Fibroblast of skin of abdomen (primary cell): ENCODE measurements at places on chromosomes 3 and 15.
A peak's percentile ranks its signal among the peaks of the same experiment; 100 is the strongest.

DNA sequence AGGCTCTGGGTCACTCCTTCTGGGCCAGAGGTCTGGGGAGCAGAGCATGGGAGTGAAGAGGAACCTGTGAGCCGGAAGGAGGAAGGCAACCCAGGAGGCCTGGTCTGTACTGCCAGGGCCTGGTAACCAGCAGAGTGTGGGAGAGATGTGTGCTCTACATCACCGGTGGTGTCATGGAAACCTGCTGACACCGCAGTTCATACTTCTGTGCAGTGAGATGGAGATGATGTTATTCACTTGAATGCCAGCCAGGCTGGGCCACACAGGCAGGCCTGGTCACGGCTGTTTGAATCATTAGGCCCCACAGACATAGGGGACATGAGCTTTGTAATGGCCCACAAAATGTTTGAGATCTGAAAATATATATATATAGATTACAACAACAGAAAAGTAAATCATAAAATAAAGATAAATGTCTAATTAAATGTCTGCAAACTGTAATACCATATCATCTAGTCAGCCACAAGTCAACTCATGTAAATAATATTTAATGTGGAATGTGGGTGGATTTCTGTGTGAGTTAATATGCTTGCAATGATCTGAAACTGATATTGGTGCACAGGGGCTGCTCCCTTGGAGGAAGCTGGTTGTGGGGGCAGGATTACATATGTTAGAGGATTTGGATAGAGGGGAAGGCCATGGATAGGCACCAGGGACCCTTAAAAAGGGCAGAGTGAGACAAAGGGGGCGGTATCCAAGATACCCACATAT, 108.5 kb upstream of the PFN2 start:
- DNase-seq: peak; percentile 96

- DNase-seq: no peak
Measured at GRCh38 chr3:5585085-5585484, 397.6 kb downstream of the EDEM1 start.

GRCh38 chr3:177249203-177249602, 51.9 kb upstream of the TBL1XR1 start:
- no peak for DNase-seq

- no peak for DNase-seq
Measured at GRCh38 chr15:99449514-99449913, 116.3 kb upstream of the MEF2A start.

DNA sequence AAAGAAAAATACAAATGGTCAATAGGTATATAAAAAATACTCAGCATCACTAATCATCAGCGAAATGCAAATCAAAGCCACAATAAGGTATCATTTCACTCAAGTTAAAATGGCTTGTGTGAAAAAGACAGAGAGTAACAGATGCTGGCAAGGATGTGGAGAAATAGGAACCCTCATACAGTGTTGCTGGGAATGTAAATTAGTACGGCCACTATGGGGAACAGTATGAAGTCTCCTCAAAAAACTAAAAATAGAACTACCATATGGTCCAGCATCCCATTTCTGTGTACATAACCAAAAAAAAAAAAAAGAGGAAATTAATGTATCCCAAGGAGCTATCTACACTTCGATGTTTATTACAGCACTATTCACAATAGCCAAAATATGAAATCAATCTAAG, 98.1 kb upstream of the TGFBR2 start:
- no peak for DNase-seq

GRCh38 chr3:126202276-126202675, 21.9 kb upstream of the ALDH1L1 start:
- no peak for DNase-seq

DNA sequence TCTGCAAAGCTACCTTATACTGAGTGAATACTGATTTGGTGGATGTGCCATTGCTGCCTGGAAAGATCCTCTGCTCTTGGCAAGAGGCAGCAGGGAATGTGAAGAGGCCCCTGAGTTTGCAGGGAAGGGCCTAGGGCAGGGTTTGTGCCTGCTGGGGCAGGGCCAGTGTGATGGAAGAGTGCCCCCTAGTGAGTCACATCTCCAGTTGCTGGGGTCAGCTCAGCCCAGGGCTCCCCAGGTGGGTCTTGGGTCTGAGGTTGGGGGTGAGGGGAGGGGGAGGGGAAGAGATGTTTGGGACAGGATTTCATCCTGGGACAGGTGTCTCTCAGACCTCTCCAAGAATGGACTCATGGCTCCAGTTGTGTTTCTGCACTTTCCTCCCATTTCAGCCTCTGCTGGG, 4.1 kb upstream of the AMOTL2 start:
- DNase-seq: no peak

DNA sequence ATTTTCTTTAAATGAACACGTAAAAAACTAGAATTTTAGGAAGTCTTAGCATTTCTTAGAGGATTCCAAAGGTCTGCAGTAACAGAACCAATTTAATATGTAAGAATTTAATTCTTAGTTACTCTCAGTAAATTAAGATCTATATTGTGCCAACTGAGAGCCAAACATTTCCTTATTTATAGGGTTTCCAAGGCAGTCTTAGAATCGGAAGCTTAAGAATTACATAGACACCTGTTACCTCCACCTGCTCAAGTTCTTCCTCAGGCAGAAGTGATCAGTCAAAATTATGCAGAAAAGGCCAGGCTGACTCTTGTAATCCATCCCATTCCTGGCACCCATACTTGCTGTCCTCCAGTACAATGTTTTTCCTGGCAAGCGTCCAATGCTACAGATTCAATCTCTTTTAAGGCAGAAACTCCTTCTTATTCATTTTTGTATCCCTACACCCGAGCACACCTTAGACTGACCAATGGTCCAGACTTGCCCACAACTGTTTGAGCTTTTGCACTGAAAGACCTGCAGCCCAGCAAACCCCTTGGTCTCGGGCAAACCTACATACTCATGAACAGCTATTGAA, 64.3 kb downstream of the NCEH1 start:
- peak; percentile 43 for DNase-seq
